CD4-positive, alpha-beta T cell treated with Interleukin-17A for 4 hours (primary cell): ENCODE measurements at places on chromosomes 16 and 17.

DNA sequence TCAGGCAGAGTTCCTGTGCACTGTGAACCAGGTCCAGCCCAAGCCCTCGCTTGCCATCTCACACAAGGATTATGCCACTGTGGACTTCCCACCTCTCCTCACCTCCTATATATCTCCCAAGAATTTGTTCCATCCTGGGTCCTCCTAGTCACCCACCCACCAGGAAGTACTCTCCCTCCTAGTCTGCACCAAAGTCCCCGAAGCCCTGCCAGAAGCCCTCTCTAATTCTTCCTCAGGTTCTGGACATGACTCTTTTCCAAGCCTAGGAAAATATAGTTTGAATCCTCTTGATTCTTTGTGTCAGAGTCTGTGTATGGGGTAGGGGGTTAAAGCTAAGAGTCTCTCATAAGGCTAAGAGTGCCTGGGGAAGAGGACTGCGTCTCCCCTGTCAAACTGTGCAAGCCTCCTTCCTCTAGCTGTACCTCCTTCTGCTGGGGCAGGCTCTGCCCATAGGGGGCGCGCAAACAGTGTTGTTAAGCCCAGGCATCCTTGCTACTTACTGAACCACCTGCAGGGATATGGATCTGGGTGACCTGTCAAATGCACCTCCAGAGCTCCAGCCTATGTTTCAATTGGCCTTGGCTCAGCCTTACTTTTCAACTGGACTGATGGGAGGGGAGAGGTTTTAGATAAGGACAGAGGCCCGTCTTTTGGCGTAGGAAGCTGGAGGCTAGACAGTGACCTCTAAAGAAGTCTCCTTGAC lies 16.6 kb upstream of the DLX4 start:
- DNase-seq: peak; percentile 88

- DNase-seq: no peak
Measured at GRCh38 chr17:9839433-9839832, 13.7 kb downstream of the GLP2R start.

GRCh38 chr16:4140652-4141051 lies 24.4 kb upstream of the ADCY9 start:
- DNase-seq: no peak

DNA sequence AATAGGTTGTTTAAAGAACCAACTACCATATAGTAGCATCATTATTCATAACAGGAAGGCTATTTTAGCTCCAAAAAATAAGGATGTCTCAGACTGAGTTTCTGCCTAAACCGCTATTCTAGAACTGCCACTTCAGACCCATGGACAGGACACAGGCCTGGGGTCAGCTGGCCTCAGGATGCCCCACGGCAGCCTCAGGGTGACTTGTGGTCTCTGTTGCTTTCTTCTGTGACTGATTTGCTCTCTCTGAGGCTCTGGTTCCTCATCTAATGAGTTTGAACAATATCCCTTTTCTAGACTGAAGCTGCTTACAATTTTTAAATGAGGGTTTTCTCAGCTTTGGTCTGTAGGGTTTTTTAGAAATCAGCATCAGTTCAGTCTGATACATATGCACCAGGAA lies 31.8 kb upstream of the IRF8 start:
- no peak for DNase-seq

- no peak for DNase-seq
Measured at GRCh38 chr16:3748307-3748706, 31.0 kb upstream of the TRAP1 start.

DNA sequence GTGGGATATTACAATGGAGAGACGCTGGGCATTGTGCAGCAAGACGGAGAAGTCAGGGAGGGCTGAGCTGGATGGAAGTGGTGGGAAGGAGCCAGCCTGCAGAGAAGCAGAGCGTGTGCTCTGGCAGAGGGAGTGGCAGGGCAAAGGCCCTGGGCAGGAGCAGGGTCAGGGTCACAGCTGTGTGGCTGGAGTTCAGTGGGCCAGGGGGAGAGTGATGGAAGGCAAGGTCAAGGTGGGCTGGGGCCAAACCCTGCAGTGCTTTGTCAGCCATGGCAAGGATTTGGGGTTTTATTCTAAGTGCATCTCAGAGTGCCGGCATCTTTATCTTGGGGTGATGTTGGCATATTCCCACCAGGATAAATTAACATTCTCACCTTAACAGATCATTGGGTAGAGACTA lies 31.9 kb upstream of the C16orf78 start:
- DNase-seq: no peak

GRCh38 chr17:16423226-16423872 lies 8.0 kb downstream of the TRPV2 start:
- DNase-seq: no peak

GRCh38 chr17:50848039-50848438 lies 12.7 kb downstream of the WFIKKN2 start:
- no peak for DNase-seq

DNA sequence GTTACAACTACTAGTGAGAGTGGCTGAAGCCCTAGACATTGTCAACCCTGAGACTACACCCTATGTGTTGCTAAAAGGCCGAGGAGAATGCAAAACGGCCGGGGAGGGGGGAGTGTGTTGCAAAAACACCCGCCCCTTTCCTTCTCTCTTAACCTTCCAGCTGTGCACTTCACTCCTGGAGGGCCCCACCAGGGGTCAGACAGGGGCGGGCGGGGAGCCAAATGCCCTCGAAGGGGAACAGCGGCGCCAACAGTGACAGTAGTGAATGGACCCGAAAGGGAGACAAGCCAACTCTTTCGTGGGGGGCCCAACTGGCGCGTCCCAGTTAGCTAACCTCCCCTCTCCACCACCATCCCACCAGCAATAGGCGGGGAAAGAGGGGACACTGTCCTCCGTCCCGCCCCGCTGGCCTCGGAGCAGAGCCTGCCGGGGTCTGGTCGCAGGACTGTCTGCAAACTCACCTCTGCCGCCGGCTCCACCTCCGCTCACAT lies 352 bp downstream of the MARF1 start:
- peak; percentile 85 for DNase-seq

GRCh38 chr17:76469991-76470739 lies 2.8 kb downstream of the AANAT start:
- DNase-seq: no peak

DNA sequence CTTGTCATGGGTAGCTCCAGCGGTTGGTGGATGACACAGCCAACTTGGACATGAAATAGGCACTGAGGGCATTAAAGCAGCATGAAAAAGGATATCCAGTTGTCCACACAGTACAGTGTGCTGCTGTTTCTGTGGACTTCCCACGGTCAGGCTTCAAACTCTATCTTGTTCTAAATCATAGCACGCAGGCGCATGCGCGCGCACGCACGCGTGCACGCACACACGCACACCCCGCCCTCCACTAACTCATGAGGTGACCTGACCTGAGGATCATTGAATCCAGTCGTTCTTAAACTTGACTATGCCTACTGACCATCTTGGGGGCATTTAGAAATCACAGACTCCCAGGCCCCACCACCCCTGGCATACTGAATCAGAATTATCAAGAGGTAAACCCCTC lies 361.4 kb downstream of the CA10 start:
- DNase-seq: no peak

GRCh38 chr16:68291227-68291626 lies 19.5 kb downstream of the SLC7A6OS start:
- DNase-seq: no peak

DNA sequence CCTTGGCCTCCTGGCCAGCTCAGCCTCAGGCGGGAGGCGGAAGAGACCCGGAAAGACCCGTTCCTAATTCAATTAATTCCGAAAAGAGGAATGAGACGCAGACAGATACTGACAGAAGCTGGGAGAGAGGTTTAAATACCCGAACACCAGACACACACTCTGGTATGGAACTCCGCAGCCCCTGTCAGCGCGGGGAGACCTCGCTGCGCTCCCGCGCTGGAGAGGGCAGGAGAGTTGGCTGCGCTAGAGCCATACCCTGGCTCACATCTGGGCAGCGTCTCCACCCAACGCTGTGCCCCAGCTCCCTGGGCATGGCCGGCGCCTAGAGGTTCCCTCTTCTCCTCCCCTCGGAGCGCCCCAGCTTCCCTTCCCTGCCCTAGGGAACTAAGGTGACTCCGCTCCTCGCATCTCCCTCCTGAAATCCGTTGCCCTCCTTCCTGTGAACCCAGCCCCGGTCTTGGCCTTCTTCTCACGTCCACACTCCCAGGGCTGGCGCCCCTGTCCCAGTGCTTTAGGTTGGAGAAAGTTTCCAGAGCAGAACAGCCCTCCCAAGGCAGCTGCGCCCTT lies 8.0 kb downstream of the NEUROD2 start:
- no peak for DNase-seq

DNA sequence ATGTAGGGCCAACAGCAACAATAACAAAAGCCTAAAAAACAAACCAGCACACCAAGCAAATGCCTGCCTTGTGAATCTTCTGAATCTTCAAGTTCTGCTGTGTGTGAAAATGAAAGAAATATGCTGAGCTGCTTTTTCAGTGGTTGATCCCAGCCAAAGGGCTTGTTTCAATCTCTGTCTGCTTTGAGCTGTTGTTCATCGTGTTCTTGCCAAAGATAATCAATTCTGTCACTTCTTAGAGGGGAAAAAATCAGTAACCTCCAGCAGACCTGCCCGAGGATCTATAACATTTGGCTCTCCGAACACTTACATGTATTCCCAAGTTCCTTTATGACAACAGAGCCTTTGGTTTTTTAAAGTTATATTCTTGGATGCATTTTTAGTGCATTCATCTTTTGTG lies 65.9 kb downstream of the VPS35L start:
- no peak for DNase-seq

- DNase-seq: no peak
Measured at GRCh38 chr17:73165616-73166404, 1.0 kb downstream of the SSTR2 start.

DNA sequence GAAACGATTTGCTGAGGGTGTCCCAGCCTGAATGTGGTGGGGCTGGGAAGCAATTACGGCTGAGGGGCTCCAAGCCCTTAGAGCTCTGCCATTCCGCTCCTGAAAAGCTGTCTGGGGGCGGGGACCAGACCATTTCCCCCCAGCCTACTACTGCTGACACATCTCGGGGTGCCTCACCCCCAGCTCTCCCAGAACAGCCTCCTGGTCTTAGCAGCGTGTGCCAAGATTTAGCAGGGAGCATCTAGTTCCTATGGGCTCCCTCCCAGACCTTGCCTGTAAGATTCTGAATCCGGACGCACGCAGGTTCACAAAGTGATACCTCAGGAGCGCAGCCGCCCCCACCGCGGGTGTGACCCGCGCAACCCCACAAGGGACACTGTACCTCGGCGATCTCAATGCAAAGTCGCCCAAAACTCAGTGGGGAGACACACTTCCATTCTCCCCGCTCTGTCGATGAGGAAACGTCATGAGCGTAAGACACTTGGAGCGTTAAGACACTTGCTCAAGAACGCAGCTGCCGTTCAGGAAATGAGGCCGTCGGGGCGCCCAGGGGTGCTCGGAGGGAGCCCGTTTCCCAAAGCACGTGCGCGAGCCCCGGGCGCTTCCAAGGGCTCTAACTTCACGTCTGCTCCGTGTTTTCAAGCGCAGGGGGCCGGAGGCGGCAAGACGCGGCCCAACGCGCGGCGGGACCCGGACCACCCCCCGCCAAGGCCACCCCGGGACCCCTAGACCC lies 629 bp downstream of the GEMIN4 start:
- peak; percentile 65 for DNase-seq

GRCh38 chr16:27768651-27769272 lies 218.8 kb downstream of the KATNIP start:
- DNase-seq: no peak

DNA sequence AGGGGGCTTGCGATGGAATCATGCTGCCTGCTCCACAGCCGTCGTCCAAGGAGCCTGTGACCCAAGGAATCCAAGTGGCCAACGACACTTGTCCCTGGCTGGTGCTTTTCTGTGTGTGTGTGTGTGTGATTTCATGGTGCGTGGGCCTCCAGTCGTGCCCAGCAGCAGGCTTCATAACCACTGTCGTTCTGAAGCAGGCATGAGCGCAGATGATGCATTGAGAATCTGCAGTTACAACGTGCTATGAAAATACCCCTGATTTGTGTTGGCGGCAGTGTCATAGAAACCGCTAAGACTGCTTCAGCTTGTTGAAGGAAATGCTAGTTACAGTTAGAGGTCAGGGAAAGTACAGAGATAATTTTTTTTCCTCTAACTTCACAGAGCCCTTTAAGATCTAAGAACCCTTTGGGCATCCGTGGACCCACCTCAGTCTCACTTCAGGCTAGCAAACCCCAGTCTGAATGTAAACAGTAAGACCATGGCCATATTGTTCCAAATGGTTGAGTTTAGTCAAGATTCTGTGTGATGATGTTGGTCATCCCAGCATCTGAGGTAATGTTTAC lies 15.6 kb downstream of the C16orf90 start:
- DNase-seq: no peak

- DNase-seq: no peak
Measured at GRCh38 chr17:63956296-63956920, 16.3 kb downstream of the SCN4A start.

DNA sequence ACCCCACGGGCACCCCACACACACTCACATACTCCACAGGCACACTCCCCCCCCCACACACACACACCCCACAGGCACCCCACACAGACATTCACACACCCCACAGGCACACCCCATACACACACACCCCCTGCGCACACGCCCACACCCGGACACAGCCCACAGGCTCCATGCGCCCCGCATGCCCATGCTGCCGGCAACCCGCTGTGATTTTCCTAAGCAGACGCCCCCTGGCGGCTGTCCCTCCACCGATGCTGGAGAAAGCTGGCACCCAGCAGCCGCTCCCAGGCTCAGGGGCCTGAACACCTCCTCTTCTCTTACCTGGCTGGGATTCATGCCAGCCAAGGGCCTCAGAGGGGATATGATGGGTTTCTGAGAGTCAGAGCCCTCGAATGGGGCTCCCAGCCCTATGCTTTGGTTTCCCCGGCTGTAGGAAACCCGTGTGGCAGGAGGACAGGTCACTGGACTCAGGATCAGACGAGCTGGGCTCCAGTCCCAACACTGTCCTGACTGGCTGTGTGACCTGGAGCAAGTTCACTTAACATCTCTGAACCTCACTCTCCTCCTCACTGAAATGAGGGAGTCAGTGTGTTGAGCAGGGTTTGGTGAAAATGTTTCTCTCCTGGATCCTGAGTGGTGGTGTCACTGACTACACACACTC lies 19.6 kb upstream of the TNFRSF13B start:
- DNase-seq: peak; percentile 93

DNA sequence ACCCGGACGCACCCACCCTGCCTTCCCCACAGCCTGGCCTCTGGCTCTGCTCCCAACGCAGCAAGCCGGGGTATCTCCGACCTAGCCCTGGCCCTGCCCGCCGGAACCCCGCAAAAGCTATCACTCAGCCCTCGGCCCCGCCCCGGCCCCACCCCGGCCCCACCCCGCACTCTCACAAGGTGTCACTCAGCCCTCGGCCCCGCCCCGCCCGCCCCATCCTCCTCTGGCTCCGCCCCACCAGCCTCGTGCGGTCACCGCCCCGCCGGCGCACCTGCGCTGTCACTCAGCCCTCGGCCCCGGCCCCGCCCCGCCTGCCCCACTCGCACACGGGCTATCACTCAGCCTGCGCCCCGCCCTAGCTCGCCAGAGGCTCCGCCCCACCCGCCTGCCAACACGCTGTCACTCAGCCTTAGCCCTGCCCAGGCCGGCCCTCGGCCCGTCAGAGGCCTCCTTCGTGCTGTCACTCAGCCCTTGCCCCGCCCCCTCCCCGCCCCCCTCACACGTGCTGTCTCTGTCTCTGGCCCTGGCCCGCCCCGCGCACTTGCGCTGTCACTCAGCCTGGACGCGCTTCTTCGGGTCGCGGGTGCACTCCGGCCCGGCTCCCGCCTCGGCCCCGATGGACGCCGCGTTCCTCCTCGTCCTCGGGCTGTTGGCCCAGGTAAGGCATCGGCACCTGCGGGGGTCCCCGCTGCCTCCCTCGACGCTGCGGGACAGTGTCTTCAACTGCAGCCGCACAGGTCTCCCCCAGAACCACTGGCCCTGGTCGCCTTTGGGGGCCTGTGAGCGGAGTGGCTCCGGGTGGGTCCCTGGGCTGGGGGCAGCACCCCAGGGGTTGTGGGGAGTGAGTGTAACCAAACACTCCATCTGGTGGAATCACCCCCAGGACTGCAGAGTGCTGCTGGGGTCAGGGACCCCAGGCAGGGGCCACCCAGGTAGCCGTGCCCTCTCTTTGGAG lies at the start of gene CDH15:
Gene CDH15 (plus strand): TSS at position 533 of the 955 bp plus-strand sequence. CDS start 84 bp downstream, at position 617.
- DNase-seq: peak; percentile 98
